ENCODE measurements at places on chromosomes 11 and 22.

- no peak for DNase-seq
Observed at GRCh38 chr22:28151151-28151816, 232.2 kb upstream of the PITPNB start.

DNA sequence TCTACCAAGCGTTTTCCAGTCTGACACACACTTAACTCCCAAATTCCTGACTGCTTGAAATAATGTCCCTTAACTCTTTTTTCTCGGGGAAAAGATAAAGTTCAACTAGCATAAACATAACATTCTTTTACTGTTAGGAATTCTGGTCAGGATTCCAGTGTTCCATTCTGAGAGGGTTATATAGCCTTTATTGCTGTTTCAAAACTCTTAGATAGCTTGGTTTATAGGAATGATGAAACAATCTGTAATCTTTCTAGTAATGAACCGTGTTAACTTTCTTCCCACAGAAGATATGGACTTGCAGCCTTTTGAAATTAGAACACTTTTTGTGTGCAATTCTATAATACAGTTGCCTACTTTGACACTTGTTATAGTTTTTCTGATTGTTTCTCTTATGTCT lies 8.6 kb downstream of the REXO2 start:
- DNase-seq = no peak

GRCh38 chr11:16605389-16605893 lies 133.0 kb upstream of the C11orf58 start:
- DNase-seq = no peak

DNA sequence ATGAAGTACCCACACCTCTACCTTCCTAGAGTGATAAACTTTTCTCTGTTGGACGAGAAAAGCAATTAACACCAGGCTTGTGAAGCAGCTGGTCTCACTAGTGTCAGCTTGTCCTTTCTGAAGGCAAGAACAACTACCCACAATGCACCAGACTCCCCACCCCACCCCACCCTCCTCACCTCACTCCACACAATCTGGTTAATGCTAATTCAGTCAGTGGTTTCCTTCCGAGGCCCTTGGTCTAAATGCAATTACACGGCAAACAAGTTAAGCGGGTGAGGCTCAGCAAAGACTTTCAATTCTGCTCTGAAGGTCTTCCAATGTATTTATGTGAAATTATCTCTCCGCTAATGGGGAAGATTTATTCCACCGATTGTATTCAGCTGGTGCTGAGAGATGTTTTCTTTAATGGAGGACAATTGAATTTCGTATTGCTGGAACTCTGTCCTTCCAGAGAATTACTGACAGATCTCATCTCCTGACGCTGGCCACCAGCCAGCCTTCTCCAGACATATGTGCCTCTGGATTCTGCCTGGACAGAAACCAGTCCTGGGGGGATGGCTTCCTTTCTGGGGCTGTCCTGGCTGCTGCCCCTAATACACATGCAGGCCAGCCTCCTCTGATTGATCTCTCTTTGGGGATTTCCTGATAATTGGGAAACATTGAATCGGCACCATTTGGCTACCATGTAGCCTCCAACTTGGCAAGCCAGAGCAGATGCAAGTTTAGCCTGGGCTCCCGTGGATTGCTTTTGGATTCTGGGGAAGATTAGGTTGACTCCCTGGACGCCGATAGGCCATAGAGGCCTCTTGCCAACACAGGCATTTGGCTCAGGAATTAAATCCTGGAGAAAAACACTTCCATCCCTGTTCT lies 165.8 kb upstream of the NARS2 start:
- DNase-seq = no peak

DNA sequence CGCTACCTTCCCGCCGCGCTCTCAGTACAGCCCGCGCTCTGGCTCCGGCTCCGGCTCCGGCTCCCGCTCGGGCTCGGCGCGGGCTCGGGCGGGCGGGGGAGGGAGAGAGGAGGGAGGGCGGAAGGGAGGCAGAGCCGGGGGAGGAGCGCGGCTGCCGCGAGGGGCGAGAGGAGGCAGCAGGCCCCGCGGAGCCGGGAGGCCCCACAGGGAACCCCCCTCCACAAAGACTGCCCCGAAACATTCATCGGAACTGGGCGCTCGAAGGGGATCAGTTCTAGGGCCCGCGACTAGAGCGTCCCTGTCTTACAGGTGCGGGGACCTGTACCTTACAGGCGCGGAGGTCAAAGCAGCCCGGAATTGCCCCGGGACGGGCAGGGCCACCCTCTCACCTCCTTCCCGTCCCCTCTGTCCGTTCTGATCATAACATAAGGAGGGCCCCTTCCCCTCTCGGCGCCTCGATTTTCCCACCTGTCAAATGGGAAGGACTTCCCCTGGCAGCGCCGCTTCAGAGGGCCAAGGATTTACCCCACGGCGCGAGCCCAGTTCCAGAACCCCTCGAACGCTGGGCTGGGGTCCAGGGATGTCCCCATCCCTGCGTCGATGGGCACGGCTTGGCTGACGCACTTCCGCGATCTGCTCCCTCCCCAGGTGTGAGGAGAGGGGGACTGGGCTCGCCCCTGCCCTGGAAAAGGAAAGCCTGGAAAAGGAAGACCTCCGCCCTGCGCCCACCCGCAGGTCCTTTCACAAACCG lies at the start of gene SHISA8:
Gene SHISA8 (minus strand): TSS at position 40 of the 751 bp plus-strand sequence. CDS start 407 bp downstream, outside the sequence.
- DNase-seq = no peak

- DNase-seq = no peak
Observed at GRCh38 chr22:44133901-44134571, 46.7 kb upstream of the PARVG start.

Measured in NCI-H226 (cell line).